ENCODE measurements at places on chromosomes 2 and 18. TPM values are rescaled to one million over a fixed set of nuclear protein-coding genes. Genes with fewer than 3 reads are reported as not detected.

DNA sequence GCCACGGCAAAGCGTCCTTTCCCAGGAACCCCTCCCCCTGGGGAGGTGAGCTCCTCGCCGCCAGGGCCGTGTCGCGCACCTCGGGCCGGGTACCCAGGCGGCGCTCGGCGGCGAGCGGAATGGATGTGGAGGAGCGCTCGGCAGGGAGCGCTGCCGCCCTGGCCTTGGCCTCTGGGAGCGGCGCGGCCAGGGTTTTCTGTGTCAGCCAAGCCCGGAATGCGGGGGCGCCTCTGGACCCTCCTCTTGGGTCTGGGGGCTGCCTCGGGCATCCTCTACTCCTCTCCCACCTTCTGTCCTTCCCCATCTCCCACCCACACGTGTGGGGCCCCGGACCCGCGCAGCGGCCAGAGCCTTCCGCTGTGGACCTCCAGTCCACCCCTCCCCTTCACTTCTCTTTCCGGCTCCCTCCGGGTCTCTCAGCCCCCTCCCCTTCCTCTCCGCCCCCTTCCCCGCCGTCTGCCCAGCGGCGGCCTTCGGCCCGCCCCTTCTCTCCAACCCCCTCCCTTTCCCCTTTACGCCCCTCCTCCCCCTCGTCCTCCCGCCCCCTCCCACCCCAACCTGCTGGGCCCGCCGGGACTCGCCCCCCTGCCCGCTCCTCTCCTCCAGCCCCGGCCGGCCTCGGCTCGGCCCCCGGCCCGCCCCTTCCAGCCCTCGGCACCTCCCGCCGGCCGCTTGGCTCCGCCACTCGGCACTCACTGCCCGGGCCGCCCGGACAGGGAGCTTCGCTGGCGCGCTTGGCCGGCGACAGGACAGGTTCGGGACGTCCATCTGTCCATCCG is at the start of gene MERTK:
TSS of gene MERTK (plus strand) at position 684 of the 779 bp plus-strand sequence. CDS start 129 bp downstream, outside the sequence.
- H3K27ac ChIP-seq: peak within 1 kb of the TSS; percentile 88
- peaks cover 11% of the 10 kb centered on the region for H3K4me1 ChIP-seq
- peak; percentile 99 for DNase-seq
- H3K36me3 ChIP-seq: no peaks in the 10 kb centered on the region
- peak within 1 kb of the TSS; percentile 90 for H3K4me3 ChIP-seq

DNA sequence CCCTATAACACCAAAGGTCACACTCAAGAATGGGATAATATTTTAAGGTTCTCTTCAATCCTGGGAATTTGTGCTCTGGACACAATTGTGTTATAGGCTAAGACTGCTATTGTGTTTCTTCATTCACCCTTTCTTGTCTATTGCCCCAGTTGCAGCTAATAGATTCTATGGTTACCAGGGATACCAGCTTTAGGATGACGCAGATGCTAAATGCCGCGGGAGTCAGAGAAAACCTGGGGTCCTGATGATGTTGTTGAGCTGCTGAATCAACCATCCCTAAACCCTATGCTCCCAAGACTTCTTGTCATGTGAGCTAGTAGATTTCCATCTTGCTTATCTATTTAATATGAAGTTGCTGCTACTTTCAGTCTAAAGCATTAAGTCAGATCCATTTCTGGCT is 5.4 kb downstream of the CRYGD start:
- H3K27ac ChIP-seq: no peak overlapping the region
- no peaks in the 10 kb centered on the region for H3K36me3 ChIP-seq
- H3K4me3 ChIP-seq: no peak overlapping the region
- H3K4me1 ChIP-seq: no peaks in the 10 kb centered on the region
- no peak for DNase-seq
- no peaks in the 10 kb centered on the region for H3K27me3 ChIP-seq

GRCh38 chr2:142878031-142878678 is 691 bp downstream of the KYNU start:
- no peak for DNase-seq
- no peaks in the 10 kb centered on the region for H3K27me3 ChIP-seq
- no peak overlapping the region for H3K27ac ChIP-seq
- no peak overlapping the region for H3K4me3 ChIP-seq
- H3K4me1 ChIP-seq: no peaks in the 10 kb centered on the region
- H3K36me3 ChIP-seq: no peaks in the 10 kb centered on the region

- no peaks in the 10 kb centered on the region for H3K4me1 ChIP-seq
- H3K4me3 ChIP-seq: no peak overlapping the region
- H3K36me3 ChIP-seq: no peaks in the 10 kb centered on the region
- H3K27me3 ChIP-seq: no peaks in the 10 kb centered on the region
- H3K27ac ChIP-seq: no peak overlapping the region
Observed at GRCh38 chr2:154338352-154338967, 360.0 kb upstream of the KCNJ3 start.

- H3K4me3 ChIP-seq: no peak overlapping the region
- peaks cover 3% of the 10 kb centered on the region for H3K36me3 ChIP-seq
Observed at GRCh38 chr2:196242131-196242620, 70.8 kb upstream of the STK17B start.

DNA sequence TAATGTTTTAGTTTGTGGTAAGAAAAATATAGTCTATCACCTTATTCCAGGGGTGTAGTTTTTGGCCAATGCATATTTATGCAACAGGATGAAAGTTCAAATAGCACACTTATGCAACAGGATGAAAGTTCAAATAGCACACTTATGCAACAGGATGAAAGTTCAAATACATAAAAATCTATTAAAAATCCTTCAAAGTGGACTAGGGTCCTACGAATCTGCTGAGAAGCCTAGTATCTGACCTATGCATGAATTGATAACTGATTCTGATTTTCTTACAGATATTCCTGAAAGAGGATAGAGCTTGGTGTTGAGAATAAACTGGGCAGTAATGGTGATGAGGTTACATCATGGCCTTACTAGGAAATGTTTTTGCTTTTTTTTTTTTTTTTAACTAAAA is 2.8 kb downstream of the PECR start:
- DNase-seq: no peak
- H3K36me3 ChIP-seq: no peaks in the 10 kb centered on the region
- no peaks in the 10 kb centered on the region for H3K27me3 ChIP-seq
- peaks cover 13% of the 10 kb centered on the region for H3K4me1 ChIP-seq
- no peak overlapping the region for H3K4me3 ChIP-seq

DNA sequence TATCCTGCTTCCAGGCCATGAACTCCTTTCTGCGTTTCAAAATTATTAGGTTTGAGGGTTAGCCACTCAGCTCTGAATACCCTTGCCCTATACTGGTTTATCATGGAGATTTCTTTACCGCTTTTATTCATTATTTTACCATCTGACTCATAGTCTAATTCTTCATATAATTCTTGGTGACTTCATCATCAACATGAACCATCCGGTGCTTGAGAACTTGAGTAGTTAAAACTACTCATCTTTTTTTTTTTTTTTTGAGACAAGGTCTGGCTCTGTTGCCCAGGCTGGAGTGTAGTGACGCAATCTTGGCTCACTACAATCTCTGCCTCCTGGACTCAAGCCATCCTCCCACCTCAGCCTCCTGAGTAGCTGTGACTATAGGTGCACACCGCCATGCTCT is 94.2 kb upstream of the LHCGR start:
- no peaks in the 10 kb centered on the region for H3K36me3 ChIP-seq
- no peak overlapping the region for H3K4me3 ChIP-seq
- no peaks in the 10 kb centered on the region for H3K27me3 ChIP-seq
- H3K4me1 ChIP-seq: peaks cover 4% of the 10 kb centered on the region
- H3K27ac ChIP-seq: no peak overlapping the region
- no peak for DNase-seq

DNA sequence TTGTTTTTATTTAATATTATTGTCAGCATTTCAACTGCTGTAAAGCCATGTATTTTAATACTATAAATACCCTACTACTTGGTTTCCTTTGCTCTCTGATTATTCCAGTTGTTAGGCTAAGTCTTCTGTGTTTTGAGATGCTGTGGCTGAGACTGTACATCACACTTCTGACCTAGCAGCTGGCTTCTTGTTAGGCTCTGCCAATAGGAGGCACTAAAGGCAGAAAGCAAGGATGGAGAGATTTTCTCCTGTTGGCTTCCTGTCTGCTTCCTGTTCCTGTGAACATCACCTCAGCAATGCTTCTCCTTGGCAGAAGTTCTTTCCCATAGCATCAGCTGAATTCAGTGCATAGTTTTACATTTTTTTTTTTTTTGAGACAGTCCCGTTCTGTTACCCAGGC is 68.3 kb upstream of the YPEL5 start:
- peaks cover 6% of the 10 kb centered on the region for H3K27me3 ChIP-seq
- no peaks in the 10 kb centered on the region for H3K36me3 ChIP-seq
- H3K27ac ChIP-seq: no peak overlapping the region
- DNase-seq: no peak

- no peaks in the 10 kb centered on the region for H3K36me3 ChIP-seq
- H3K4me3 ChIP-seq: no peak overlapping the region
- H3K27ac ChIP-seq: no peak overlapping the region
- no peak for DNase-seq
- H3K27me3 ChIP-seq: no peaks in the 10 kb centered on the region
- no peaks in the 10 kb centered on the region for H3K4me1 ChIP-seq
Observed at GRCh38 chr2:121263996-121264715, 20.8 kb downstream of the TFCP2L1 start.

GRCh38 chr2:241665731-241666440 is 20.7 kb downstream of the DTYMK start:
- H3K36me3 ChIP-seq: peaks cover 40% of the 10 kb centered on the region
- H3K27ac ChIP-seq: peak overlapping the region; percentile 87
- DNase-seq: no peak
- H3K27me3 ChIP-seq: no peaks in the 10 kb centered on the region
- H3K4me1 ChIP-seq: 0 out of 2 replicates have a peak, but pooled peaks cover 10% of the 10 kb centered on the region

- peak; percentile 22 for DNase-seq
- no peaks in the 10 kb centered on the region for H3K27me3 ChIP-seq
- no peak overlapping the region for H3K27ac ChIP-seq
- no peak overlapping the region for H3K4me3 ChIP-seq
Observed at GRCh38 chr2:64792300-64792699, 138.6 kb upstream of the SERTAD2 start.

GRCh38 chr2:32810909-32811495 is 135.8 kb upstream of the LTBP1 start:
- H3K27me3 ChIP-seq: no peaks in the 10 kb centered on the region
- no peak overlapping the region for H3K4me3 ChIP-seq
- DNase-seq: no peak
- no peak overlapping the region for H3K27ac ChIP-seq

DNA sequence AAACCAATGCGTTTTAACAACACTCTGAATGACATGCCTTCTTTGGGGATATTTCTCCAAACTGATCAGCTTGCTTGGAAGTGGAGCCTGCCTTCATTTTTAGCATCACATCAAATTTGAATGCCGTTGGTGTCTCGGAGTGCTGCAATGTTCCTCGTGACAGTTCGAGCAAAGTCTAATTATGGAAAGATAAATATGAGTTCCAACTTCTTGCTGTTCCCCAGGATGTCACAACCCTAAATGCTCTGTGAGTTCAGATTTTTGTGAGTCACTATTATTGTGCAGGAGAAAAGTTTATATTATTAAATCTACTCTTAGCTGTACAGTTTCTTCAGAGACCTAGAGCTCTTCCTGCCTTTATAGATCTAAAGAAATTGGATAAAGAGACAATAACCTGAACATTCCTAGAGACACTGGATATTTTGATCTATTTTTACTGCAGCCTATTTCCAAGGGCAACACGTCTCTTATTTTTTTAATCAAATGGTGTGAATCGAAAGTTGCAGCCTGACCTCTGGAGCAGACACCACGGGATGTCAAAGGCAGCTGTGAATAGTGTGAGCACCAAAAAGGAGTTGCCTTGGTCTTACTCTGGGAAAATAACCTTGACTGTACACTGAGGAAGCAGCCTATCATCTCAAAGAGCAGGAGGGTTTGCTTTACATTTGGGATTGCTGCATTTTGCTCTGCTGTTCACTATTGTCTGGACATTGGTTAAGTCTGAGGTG is 330.1 kb downstream of the TDRD15 start:
- no peak for DNase-seq
- H3K27ac ChIP-seq: no peak overlapping the region
- no peaks in the 10 kb centered on the region for H3K27me3 ChIP-seq
- peaks cover 19% of the 10 kb centered on the region for H3K4me1 ChIP-seq

DNA sequence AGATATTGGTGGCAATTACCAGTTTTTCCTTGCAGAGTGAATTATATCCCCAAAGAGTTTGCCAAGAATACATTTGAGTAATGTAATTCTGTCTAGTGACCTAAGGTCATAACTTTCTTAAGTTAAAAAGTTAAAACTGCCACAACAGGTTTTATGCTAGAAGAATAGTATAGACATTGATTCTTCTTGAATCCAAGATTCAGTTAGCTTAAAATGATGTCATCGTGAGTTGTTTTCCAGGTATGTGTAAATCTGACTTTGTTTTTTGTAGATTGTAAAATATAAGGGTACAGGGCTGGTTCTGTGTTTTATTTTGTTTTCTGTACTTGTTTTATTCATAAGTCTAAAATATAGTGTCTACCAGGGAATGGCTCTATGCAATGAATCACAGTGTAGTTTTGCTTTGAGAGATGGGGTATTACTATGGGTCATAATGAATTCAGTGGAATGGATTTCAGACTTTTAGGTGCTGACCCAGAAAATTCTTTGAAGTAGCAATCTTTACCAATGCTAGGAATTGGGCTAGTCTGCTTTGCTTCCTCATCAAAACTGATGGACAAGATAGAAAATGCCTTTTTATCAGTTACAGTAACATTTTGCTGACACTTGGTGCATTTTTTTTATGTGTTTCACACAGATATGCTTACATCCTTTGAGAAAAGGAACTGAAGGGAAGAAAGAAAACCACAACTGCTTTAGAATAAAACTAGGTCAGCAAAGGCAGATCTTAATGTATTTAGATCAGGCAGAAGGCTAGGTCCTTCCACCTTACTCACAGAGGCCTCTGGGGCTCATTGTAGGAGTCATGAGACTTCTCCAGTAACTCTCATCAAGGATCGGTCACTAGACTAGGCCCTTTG is 20.8 kb upstream of the MGAT5 start:
- H3K4me3 ChIP-seq: no peak overlapping the region
- DNase-seq: no peak
- H3K27me3 ChIP-seq: no peaks in the 10 kb centered on the region
- peak overlapping the region; percentile 14 for H3K27ac ChIP-seq

DNA sequence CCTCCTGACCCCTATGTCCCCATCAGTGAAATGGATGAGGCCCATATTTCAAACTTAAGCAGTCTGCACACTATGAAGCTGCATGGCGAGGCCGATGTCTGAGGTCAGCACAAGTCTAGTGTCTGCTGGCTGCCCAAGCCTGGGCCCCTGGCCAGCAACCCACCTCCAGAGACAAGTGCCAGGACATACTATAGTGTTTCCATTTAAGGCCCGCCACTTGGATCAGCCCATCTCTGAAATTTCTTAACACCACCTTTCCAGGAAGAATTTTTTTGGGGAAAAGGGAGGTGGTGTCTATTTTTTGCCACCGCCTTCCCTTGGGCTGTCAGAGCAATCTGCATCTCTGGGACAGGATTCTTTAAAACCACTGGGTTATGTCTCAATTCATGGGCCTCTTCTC is 1.8 kb downstream of the ACVR1 start:
- H3K27ac ChIP-seq: peak overlapping the region; percentile 82
- H3K36me3 ChIP-seq: no peaks in the 10 kb centered on the region
- peak overlapping the region; percentile 74 for H3K4me3 ChIP-seq
- H3K4me1 ChIP-seq: peaks cover 8% of the 10 kb centered on the region

GRCh38 chr2:137249463-137250130 is 484.3 kb downstream of the THSD7B start:
- H3K27ac ChIP-seq: no peak overlapping the region
- H3K27me3 ChIP-seq: no peaks in the 10 kb centered on the region
- H3K4me3 ChIP-seq: no peak overlapping the region
- no peaks in the 10 kb centered on the region for H3K4me1 ChIP-seq
- DNase-seq: peak; percentile 12

- H3K36me3 ChIP-seq: no peaks in the 10 kb centered on the region
- no peak overlapping the region for H3K27ac ChIP-seq
- H3K4me3 ChIP-seq: peak overlapping the region; percentile 56
- H3K27me3 ChIP-seq: no peaks in the 10 kb centered on the region
Observed at GRCh38 chr2:85754313-85755095, 713 bp downstream of the ATOH8 start.

The ELOA2 gene
- not detected for polyA plus RNA-seq

The COL3A1 gene
- 900 TPM for polyA plus RNA-seq

The GPR39 gene
- polyA plus RNA-seq: 2.1 TPM

The SLC5A7 gene
- 0.12 TPM for polyA plus RNA-seq

The REG3G gene
- polyA plus RNA-seq: not detected

The OST4 gene
- 876 TPM for polyA plus RNA-seq

The GCKR gene
- 0.67 TPM for polyA plus RNA-seq

Data from SK-N-SH (cell line).